ENCODE measurements at places on chromosomes 4 and X.

- no peak for DNase-seq
Measured at GRCh38 chrX:45986971-45987370, 558.2 kb downstream of the ZNF674 start.

DNA sequence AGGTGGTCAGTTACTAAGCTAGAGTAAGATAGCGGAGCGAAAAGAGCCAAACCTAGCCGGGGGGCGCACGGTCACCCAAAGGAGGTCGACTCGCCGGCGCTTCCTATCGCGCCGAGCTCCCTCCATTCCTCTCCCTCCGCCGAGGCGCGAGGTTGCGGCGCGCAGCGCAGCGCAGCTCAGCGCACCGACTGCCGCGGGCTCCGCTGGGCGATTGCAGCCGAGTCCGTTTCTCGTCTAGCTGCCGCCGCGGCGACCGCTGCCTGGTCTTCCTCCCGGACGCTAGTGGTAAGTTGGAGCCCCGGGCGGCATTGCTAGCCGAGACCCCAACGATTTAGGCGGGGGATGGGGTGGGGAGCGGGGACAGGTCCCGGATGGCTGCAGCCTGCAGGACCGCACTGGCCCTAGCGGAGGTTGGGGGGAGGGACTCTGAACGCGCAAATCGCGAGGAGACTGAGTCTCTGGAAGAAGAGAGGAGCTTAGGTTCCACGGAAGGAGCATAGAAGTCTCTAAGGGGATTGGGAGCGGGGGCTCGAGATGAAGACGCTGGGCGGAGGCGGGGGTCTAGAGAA lies 573 bp downstream of the HTR2C start:
- no peak for DNase-seq

- DNase-seq: no peak
Measured at GRCh38 chr4:32909736-32910135, 2189.6 kb downstream of the PCDH7 start.

- no peak for DNase-seq
Measured at GRCh38 chr4:166981847-166982246, 252.4 kb downstream of the SPOCK3 start.

GRCh38 chrX:15207994-15208393 lies 61.9 kb downstream of the ASB9 start:
- no peak for DNase-seq

DNA sequence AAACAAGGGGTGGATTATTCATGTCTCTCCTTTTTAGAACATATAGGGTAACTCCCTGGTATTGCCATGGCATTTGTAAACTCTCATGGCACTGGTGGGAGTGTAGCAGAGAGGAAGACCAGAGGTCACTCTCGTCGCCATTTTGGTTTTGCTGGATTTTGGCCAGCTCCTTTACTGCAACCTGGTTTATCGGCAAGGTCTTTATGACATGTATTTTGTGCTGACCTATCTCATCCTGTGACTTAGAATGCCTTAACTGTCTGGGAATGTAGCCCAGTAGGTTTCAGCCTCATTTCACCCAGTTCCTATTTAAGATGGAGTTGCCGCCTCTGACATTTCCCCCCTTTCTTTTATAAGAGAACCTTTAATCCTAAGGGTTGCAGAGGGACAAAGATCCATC lies 45.8 kb downstream of the MGST2 start:
- no peak for DNase-seq

DNA sequence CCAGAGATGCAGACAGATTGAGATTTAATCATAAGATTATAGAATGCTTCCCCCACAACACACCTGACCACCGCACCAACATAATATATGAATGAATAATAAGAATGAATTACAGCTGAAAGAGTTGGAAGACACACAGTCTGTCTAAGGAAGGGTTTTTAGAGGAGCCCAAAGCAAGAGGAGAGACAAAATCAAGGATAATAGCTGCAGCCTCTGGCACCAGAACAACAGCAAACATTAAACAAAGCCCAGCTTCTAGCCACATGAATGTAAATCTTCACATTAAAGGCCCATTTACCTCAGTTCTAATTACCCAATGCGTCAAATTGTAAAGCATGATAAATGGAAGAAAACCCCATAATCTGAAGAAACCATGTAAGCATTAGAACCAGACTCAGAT lies 133.9 kb downstream of the SPCS3 start:
- DNase-seq: no peak

DNA sequence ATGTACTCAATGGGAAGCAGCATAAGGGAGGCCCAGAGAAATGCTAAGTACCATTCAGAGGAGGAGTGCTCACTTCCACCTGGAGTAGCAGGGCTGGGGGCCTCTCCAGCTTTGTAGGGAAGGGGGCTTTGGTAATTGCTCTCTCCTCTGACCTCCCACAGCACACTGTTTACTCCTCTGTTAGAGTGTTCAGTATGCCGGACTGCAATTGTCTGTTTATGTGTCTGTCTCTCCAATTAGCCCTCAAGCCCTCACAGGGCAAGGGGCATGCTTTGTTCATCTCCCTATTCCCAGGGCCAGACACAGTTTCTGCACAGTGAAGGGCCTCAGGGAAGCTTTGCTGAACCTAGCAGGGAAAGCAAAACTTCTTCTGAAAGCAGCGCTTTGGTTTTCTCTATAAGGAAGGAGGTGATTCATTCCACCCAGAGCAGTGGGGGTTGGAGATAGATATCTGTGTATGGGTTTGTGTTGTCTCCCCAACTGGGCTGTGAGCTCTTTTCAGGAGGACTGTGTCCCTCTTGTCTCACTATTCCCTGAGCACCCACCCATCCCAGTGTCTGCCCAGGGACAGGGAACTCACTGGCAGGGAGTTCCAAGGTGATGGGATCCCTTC lies 50.0 kb upstream of the VMA21 start:
- no peak for DNase-seq

DNA sequence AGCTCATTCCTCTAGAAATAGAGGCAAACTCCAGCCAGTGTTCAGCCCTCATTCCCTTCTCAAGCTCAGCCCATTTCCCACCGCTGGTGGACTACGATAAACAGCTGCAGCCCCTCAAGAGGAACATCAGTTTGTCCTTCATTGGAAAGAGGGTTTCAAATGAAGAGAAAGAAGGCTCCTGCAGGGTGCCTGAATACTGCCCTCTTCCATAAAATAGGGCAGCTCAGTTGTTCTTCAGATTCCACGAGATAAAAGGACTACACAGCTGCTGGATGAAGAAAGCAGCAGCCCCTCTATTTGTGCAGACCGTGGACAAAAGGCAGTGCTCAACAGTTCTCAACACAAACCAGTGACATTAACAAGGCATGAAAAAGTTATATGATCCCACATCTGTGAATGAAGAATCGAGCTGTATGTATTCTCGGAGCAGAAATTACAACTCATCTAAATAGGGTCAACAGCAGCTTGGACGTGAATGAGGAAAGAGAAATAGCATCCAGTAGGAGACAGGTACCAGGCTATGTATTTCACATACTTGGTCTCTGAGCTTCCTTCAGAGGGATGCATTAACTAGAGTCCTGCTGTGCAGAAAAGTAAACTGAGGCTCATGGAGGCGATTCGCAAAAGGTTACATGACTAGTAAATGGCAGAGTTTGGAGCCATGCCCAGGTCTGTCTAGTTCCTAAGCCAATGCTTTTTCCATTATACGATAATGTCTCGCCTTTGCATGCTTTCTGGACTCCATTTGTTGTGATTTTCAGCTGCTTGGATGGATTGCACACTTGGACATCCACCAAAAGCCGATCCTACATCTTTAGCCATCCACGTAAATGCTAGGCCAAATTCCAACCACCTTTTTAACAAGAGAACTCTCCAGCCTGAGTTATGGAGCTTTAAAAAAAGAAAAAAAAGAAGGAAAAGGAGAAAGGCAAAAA lies 301.2 kb upstream of the PPARGC1A start:
- no peak for DNase-seq

DNA sequence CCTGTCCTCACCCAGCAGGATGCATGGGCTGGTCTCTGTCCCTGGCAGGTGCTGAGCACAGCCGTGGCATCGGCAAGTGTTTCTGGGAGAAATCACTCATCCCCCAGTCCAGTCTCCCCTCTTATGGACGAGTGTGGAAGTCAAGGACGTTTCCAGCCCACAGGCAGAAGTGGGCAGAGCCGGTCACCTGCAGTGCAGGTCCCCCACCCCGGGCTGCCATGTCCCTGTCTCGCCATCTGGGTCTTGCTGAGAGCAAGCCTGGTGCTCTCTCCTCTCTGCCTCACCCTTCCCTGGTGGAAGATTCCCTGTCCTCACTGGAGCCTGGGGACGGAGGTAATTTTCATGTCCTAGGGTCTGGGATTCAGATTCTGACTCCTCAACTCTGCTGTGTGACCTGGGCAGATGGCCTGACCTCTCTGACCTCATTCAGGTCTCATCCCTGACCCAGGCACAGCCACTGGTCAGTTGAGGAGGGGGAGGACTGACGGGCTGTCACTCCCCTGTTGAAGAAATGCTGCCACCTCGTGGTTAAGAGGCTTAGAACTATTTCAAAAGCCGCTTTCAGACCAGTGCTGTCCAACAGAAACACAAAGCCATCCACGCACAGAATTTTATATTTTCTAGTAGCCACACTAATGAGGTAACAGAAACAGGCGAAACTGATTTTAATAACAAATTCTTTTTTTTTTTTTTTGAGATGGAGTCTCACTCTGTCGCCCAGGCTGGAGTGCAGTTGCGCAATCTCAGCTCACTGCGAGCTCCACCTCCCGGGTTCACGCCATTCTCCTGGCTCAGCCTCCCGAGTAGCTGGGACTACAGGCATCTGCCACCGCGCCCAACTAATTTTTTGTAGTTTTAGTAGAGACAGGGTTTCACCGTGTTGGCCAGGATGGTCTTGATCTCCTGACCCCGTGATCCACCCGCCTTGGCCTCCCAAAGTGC lies 1.8 kb downstream of the CPZ start:
- no peak for DNase-seq

DNA sequence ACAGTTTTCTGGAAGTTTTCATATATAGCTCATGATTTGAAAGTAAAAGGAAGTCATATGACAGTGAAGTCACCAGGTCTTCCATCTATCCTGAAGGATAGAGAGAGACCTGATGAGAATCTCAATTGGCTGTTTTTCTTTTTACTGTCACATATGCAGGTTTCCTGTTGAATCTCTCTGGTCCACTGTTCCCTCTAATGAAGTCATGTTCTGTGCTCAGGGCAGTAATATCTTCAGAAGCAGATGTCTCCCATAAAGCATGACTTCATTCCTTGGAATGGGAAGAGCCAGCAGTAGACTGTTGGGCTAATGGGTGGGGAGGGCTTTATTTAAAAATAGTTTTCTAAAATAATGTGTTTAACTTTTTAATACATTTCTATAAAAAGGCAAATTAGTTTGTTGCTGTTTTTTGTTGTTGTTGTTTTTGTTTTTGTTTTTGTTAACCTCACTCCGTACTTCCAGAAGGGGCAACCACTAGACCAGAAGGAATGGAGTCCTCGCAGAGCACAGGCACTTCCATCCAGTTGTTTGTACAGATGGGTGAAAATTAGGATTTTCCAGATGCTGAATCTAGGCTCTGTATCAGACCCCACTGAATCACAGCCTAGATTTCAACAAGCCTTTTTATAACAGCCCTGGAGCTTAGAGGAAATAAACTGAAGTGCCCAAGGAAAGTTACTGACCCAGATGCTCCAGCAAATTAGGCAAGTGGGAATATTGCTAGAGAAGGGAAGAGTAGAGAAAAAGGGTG lies 54.2 kb downstream of the AWAT2 start:
- DNase-seq: no peak

DNA sequence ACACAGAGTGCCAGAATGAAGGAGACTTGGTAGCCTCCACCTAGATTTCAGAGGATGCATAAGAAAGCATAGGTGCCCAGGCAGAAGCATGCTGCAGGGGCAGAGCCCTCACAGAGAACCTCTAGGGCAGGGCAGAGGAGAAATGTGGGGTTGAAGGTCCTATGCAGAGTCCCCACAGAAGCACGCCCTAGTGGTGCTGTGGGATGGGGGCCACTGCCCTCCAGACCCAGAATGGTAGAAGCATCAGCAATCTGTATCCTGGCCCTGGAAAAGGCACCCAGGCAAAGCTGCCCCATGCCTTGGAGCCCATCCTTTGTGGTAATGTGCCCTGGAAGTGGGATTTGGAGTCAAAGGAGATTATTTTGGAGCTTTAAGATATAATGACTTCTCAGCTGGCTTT lies 992.9 kb upstream of the PABPC4L start:
- no peak for DNase-seq

DNA sequence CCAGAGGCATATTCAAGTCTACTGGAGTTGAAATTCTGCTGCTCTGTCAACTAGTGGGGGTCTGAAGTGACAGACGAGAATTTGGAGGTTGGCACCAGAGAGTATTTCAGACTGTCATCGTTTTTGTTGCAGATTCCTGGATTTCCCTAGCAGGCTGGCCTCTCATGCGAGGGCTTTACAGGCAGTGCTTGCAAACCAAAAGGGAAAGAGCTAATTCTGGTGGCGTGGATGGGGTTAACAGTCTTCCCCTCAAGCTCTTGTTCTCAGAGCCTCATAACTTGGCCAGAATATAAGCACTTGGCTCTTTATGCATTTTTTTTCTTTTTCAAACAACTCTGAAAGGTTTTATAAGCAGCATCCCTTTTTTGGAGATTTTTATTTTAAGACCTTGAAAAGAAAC lies at the start of gene SPARCL1:
Gene SPARCL1 (minus strand): TSS at position 190 of the 400 bp plus-strand sequence. CDS start 29,802 bp downstream, outside the sequence.
- no peak for DNase-seq

- DNase-seq: no peak
Measured at GRCh38 chrX:136032370-136032769, 47.1 kb downstream of the SLC9A6 start.

- DNase-seq: no peak
Measured at GRCh38 chrX:136910565-136911035, 30.1 kb upstream of the RBMX start.

- DNase-seq: no peak
Measured at GRCh38 chrX:43469391-43470054, 186.6 kb upstream of the MAOA start.

DNA sequence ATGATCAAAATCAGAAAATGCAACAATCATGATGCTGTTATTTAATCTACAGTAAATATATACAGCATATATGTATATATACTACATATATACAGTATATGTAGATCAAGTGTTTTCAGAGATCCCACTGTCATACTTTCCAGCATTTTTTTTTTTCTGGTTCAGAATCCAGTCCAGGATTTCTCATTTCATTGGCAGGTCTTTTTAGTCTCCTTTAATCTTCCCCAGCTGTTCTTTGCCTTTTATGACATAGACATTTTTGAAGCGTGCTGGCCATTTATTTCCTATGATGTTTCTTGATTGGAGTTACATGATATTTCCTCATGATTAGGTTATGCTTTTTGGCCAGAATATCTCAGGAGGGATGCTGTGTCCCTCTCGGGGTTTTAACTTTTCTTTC lies 92.0 kb upstream of the TLR2 start:
- no peak for DNase-seq

- DNase-seq: no peak
Measured at GRCh38 chr4:183320211-183321059, at the start of gene CLDN22. Gene CLDN22, minus strand, starts transcription at chr4:183320276. Its CDS starts 58 bp downstream, at chr4:183320218.

DNA sequence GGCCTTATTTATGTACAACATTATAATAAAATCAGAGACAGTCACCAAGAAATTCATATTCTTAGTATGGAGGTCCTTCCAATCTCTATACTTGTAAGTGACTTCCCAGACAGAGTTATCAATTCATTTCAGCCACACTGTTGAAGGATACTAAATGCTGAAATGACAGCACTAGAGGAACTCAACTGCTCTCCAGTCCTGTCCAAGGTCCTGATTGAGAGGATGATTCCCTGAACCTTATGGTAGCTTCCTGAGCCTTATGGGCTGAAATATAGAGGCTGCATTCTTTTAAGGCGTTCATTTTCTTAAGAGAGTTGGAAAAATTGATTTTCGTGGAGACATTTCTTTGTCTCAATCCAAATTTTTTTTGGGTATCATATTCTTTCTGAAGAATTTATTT lies 205.9 kb downstream of the TLL1 start:
- DNase-seq: no peak

Data from stimulated activated CD4-positive, alpha-beta T cell treated with anti-CD3 and anti-CD28 coated beads, Interleukin-1b, Interleukin-23, amount 100 ng/mL, for 1 hour (primary cell).